WERI-Rb-1 (cell line): ENCODE measurements at places on chromosomes 16 and 17.
A peak's percentile ranks its signal among the peaks of the same experiment; 100 is the strongest.

DNA sequence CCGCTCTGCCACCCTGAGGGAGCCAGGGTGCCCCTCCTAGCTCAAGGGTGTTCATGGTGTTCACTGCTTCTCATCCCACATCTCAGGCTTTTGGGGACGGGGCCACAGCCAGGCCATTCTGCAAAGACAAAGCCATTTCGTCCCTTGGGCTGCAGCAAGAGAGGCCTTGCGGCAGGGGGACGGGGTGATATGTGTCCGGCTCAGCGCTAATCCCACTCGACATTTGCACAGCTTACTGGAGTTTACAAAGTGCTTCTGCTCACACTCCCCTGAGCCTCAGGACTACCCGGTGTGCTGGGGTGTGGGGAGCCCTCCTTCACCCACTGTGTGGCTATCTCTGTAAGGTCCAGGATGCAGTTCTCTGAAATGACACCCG lies 84.3 kb downstream of the RTN4RL1 start:
- DNase-seq, result peak; percentile 86

DNA sequence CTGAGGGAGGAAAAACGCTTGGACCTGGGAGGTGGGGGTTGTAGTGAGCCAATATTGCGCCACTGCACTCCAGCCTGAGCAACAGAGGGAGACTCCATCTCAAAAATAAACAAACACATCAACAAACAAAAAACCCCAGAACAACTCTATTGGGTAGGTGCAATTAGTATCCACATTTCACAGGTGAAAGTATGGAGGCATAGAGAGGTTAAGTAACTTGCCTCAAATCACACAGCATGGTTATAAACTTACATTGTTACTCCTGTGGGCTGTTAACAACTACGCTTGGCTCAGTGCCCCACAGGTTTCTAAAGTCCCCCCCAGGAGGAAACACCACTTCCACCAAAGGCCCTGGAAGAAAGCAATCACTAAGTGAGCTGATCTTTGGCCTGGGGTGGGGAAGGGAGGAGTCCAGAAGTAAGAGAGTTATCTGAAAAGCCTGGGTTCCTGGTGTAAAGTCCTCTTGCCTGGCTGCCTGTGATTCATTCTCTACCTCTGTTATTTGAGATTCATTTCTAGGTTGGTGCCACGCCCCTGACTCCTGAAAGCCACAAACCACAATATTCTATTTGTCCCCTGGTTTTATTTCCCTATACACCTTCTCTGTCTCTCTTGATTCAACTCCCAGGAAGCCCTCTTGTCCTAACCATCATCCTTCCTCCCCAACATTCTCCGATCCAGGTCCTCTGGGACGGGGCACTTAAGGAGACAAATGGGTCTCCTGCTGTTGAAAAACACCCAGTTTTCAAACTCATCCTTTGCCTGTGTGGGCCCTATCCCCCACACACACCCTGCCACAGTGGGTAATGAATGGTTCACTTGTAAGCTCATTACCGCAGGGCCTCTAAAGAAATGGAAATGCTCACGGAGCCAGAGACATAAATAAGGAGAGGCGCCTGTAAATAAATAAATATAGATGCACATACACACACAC lies 195.4 kb downstream of the XYLT1 start:
- no peak for DNase-seq

GRCh38 chr17:20702692-20703091 lies 123.2 kb downstream of the CDRT15L2 start:
- DNase-seq, result no peak

DNA sequence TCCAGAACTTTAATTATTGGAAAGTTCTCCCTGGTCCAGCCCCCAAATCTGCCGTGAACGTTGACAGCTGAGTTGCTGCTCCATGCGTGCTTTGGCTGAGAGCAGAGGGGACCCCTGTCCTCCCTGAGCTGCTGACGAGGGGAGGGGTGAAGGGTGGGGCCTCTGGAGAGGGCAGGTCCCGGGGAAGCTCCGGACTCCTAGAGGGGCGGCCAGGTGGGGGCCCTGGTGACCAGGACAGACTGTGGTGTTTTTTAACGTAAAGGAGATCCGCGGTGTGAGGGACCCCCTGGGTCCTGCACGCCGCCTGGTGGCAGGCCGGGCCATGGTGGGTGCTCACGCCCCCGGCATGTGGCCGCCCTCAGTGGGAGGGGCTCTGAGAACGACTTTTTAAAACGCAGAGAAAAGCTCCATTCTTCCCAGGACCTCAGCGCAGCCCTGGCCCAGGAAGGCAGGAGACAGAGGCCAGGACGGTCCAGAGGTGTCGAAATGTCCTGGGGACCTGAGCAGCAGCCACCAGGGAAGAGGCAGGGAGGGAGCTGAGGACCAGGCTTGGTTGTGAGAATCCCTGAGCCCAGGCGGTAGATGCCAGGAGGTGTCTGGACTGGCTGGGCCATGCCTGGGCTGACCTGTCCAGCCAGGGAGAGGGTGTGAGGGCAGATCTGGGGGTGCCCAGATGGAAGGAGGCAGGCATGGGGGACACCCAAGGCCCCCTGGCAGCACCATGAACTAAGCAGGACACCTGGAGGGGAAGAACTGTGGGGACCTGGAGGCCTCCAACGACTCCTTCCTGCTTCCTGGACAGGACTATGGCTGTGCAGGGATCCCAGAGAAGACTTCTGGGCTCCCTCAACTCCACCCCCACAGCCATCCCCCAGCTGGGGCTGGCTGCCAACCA lies at the start of gene MC1R:
MC1R (plus strand) TSS at position 410 of the 895 bp plus-strand sequence; CDS start at position 807, 397 bp downstream.
- peak; percentile 42 for DNase-seq

- DNase-seq, result no peak
These were observed 145.5 kb downstream of the NTN1 start for GRCh38 chr17:9166788-9167187.

DNA sequence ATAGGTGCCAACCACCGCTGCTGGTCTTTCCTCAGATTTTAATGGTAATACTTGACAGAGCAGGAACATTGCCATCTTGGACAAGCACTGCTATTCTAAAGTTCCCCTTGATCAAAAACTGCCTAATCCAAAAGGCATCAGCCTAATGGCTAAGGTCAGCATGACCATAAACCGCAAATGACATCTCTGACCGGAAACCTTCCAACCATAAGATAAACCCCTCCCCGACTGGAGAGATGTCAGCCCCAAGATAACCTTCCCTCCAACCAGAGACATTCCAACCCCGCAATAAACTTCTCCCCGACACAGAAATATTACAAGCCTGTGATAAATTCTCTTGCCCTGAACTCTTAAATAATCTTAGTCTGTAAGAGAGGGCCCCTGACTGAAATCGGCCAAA lies 7.4 kb upstream of the DHX40 start:
- DNase-seq, result no peak

GRCh38 chr17:49547566-49547965 lies 28.1 kb upstream of the NXPH3 start:
- DNase-seq, result no peak
